ENCODE measurements at places on chromosomes 4 and X.

DNA sequence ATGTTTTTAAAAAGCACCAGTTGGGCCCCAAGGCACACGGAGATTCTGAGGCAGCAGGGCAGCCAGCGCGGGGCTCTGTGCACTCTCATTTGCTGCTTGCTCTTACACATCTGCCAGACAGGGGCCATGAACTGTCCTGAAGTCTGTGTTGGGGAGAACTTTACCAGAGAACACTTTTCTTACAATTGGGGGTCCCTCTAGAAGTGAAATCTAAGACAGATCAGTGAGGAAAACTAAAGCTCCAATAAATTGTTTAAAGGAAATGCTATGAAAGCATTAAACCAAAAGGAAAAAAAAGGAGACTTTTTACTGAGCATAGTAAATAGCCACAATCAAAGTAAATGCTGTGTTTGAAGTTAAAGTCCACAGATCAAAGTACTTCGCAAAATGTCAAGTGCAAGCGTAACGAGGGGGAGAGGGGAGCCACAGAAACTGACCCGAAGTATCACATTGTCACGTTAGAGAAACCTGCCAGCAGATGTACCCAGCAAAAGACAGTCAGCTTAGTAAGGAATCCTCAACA lies 37.8 kb downstream of the SORBS2 start:
- no peak for DNase-seq

DNA sequence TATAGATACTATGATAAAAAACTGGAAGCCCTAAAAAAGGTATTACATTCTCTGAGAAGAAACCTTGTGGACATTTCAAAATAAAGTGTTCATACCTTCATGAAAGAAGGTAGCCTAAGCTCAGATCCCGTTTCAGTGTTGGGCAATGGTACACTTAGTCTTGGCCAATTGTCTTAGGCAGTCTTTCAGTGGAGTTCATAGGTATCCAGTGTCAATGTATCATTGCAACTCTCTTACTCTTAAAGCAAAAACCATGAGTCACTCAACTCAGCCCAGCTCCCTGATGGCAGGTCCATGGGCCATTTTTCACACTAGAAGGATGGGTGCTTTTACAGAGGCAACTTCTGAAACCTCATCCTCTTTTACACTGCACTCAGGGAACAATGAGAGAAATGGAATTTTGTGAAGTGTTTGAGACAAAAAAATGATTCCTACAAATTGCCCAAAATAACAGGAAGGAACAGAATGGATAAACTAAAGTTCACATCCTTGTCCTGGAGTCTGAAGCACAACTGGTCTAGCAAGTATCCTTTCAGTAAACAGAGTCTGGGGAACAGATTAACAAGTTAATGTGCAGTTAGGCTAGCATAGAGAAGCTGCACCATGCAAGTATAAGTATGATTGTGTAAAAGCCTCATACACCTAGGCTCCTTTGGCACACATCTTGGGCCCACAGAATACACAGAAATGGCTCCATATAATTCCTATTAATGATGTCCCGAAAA lies 7.0 kb upstream of the ZNF827 start:
- no peak for DNase-seq

GRCh38 chr4:80204433-80205011 lies 7.2 kb downstream of the PRDM8 start:
- no peak for DNase-seq

GRCh38 chrX:14508025-14508690 lies 21.2 kb upstream of the GLRA2 start:
- no peak for DNase-seq

DNA sequence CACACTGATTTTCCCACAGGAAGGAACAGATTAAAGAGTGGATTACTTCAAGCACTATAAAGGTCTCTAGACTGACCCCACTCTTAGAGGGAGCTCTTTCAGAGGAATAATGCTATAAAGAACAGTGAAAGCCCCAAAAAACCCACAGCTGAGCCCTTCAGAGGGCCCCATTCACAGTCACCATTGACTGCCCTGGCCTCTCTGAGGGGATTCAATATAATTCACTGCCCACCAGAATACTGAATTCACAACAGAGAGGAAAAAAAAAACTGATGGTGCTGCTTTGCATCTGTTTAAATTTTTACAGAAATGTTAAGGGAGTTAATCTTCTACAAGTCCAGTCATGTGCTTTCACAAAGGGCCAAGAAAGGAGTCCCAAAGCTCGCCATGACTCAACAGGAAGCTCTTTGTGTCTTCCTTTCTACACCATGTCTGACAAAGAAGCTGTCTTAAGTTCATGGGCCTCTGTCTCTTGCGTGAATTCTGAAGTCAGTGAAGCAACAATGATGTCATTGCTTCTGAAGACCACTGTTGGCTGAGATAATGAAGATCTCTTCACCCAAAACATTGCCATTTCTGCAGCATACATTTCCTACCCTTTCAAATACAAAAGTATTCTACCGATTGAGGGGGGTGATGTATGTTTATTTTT lies 174.9 kb downstream of the ADAMTS3 start:
- peak; percentile 4 for DNase-seq

GRCh38 chr4:140344101-140344500 lies 29.3 kb upstream of the SCOC start:
- DNase-seq, result no peak

DNA sequence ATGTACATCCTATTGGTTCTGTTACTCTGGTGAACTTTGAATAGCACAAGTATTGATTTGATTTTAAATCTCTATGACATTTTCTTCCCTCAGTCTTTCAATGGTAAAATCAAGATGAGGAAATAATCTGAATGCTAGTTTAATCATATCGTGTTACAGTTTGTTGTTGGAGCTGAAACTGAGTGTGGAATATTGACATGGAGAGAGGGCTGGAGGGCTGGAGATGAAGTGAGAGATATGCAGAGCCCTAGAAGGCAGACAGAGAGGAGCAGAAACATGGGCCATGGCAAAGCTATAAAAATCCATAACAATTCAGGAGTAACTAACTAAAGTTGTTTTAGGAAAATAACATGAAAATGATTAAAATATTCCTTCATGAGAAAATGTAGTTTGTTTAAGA lies 141.1 kb downstream of the BANK1 start:
- no peak for DNase-seq

DNA sequence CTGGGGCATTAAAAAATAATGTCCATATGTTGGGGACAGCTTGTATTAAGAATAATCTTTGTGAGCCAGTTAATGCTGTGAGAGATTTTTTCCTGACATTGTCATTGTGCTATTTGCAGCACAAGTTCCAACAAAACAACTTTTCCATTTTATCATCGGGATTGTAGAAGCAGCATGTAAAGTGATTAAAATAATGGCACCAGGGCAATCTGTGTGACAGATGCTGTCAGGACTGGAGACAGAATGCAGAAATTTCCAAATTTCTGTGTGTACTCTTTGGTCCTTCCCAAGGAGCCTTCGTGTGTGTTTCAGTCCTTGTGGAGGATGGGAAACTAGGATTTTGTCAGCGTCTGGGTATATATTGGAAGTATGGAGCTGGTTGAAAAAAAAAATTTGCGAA lies 101.5 kb upstream of the LIMCH1 start:
- no peak for DNase-seq

GRCh38 chrX:68902706-68903504 lies 74.1 kb downstream of the EFNB1 start:
- peak; percentile 75 for DNase-seq

- DNase-seq, result no peak
Observed at GRCh38 chr4:5836943-5837342, 55.9 kb downstream of the CRMP1 start.

GRCh38 chrX:68490644-68491043 lies 8.2 kb upstream of the YIPF6 start:
- DNase-seq, result peak; percentile 17

DNA sequence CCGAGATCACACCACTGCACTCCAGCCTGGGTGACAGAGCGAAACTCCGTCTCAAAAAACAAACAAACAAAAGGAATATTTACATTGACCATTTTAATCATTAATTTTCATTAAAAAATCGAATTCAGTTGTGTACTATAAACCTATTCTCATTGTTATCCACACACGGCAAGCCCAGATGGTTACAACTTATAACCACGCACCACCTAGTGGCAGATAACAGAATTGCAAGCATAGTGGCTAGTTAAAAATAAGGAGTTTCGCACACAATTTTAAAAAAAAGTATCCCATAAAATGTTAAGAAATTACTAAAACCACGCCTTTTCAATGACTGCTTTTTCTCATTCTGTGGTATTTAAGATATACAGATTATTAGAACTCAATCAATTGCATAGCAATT lies 25.4 kb downstream of the MBNL3 start:
- DNase-seq, result peak; percentile 45

Measured in NB4 (cell line).